ENCODE measurements at places on chromosomes 2 and 18.

DNA sequence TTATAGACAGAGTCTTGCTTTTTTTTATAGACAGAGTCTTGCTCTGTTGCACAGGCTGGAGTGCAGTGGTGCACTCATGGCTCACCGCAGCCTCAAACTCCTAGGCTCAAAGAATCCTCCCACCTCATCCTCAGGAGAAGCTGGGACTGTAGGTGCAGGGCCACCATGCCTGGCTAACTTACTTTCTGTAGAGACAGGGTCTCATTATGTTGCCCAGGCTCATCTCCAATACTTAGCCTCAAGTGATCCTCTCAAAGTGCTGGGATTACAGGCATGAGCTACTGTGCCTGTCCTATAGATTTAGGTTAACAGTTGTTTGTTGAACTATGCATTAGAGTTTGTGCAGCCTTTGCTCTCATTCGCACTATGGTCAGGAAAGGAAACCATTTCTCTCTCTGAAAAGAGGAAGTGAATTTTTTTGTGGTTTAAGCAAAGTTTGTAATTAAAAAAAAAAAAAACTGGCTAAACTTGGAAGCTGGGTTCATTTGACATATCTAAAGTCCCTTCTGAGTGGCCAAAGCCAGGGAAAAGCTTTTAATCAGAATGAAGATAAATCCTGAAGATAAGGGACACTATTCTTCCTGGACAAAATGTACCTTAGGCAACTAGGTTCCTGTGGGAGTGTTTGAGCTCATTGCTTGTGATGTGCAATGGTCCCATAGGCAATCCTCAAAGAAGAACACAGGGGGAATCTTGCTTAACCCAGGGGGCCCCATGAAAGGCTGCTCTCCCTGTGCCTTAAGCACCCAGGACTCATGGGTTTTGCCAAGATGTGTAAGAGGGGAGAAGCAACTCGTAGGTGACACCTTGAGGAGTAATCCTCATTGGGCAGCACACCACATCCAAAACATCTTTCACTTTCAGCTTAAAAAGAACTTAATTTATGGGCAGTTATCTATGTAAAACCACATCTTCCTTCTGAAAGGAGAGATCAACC is 201.7 kb downstream of the MREG start:
- peak; percentile 55 for DNase-seq

DNA sequence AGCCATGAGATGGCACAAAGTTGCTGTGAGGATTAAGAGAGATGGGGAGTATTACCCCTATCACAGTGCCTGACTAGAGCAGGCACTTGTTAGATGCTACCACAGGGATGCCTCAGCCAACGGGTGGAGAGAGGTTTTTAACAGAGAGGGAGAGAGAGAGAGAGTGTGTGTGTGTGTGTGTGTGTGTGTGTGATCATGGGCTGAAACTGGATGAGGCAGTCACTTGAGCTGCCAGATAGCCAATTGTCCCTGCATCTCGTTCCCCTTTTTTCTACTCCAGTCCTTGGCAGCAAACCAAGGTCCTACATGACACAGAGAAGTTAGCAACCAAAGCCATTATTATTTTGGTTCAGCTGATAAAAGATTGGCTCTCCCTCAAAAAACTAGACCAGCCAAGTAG is 3.0 kb downstream of the CD8A start:
- no peak for DNase-seq

- peak; percentile 20 for DNase-seq
These were observed 265.3 kb upstream of the PKDCC start for GRCh38 chr2:41782306-41783158.

GRCh38 chr2:44706681-44707553 is 234.6 kb upstream of the SIX3 start:
- no peak for DNase-seq

GRCh38 chr2:121291251-121291580 is 6.2 kb upstream of the TFCP2L1 start:
- no peak for DNase-seq

DNA sequence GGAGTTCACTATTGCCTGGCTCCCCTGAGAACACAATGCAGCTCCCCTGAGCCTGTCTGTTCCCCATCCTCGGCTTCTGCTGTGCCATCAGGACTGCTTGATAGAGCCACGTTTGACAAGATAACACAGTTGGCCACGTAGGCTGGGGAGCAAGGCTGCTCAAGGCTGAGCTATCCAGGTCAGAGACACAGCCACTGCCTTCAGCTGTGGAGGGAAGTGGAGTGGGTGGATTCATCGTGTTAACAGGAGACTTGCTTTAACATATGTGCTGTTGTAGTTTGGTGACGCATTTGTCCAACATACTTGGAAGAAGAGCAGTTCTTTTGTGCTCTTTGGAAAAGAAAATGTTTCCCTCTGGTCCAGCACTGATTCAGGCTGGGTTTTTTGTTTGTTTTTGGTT is 68.8 kb downstream of the WDSUB1 start:
- no peak for DNase-seq

- DNase-seq: no peak
These were observed 1.7 kb upstream of the PRKD3 start for GRCh38 chr2:37326285-37326684.

- no peak for DNase-seq
These were observed 10.6 kb upstream of the C2orf74 start for GRCh38 chr2:61151436-61151835.

GRCh38 chr2:39241588-39241987 is 2.2 kb downstream of the CDKL4 start:
- DNase-seq: no peak

GRCh38 chr2:198448789-198449188 is 644.4 kb downstream of the PLCL1 start:
- no peak for DNase-seq

DNA sequence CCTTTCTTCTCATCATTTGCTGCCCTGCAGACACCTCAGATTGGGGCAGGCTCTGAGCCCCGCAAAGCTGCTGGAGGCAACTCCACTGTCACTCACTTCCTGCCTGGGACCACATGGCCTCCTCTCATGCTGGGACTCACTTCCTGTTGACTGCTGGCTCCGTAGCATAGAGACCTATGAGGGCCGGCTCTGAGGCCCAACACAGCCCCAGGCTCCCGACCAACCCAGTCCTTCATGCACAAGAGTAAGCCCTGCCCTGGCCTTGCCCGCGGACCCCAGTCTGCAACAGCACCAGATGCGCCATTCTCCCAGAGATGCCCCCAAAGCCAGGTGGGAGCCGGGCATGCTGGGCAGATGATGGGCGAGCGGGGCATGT is 55.7 kb downstream of the DNMT3A start:
- DNase-seq: peak; percentile 73

DNA sequence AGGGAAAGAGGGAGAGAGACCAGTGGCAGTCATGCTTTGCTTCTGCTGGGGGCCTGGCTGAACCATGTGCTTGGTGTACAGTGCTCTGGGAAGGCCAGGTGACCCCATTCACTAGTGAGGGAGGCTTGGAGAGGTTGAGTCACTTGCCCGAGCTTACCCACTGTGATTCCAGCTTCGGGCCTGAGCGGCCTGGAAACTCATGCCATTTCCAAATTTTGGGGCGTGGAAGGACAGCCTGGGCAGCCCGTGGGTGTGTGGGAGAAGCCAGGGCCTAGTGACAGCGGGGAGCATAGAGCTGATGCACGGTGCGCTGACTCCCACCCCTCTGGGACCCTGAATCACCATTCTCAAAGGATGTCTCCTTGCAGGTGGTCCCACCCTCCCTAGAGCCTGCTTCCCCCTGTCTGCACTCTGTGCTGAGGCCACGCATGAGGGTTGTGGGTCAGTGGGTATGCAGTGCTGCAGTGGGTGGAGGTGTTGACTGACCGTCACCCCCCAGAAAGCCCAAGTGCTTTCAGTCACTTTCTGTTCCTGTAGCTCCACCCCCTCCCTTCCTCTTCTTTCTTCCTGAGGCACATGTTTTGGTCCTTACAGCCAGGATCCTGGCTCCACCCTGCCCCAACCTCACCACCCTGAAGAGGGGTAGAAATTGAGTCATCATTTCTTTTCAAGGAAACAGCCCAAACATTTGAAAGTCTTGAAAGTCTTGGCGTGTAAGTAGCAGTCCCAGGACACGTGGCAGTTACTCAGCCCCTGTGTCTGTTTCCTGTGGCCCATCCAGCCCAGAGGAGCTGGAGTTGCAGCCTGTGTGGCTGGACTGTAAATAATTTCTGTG is 69.3 kb upstream of the MCFD2 start:
- peak; percentile 55 for DNase-seq

DNA sequence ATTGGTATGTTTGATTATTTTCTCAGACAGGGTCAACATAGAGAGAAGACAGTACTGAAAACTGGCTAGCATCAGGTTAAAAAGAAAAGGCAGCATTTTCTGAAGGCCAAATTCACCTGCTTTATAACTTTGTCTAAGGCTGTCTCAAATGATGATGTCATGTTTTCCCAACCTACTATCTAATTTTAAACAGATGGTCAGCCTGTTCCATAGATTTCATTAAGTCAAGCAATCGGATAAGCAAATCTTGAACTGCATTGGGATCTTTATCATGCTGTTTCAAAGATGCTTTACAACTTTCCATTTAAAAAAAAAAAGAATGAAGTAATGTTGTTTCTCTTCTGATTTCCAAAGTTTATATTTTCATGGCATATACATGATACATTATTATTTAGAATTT is 56.3 kb upstream of the SPOPL start:
- DNase-seq: no peak

- no peak for DNase-seq
These were observed 58.1 kb downstream of the KCNS3 start for GRCh38 chr2:17936599-17936998.
